Thoracic aorta (tissue), 2 donors: ENCODE measurements at places on chromosomes 11 and 22.
A peak's percentile ranks its signal among the peaks of the same experiment; 100 is the strongest.

- DNase-seq, result no peak
Measured at GRCh38 chr11:65251476-65251875, 10.3 kb upstream of the POLA2 start.

GRCh38 chr11:35594680-35595079 is 23.6 kb upstream of the FJX1 start:
- no peak for DNase-seq

DNA sequence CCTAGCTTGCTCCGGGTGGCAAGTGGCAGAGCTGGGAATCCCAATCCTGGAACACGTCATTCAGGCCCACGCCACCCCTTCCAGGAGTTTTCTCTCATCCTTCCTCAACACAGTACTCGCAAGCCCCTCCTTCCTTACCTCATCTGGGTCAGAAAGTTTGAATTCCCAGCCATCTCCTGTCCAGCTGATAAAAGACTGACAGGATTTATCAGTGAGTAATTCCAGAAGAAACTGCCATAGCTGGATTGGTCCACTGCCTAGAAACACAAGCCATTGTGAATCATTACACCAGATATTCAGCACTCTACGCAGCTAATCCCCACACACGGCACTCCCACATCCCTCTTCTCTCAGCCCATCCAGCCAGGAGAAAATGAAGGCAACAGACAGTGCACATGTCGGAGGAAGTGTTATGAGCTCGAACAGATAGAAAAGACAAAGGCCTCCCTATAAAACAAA is 124.0 kb downstream of the ETS1 start:
- DNase-seq, result peak; percentile 50

GRCh38 chr11:128398517-128399250 is 188.7 kb downstream of the ETS1 start:
- DNase-seq, result no peak

DNA sequence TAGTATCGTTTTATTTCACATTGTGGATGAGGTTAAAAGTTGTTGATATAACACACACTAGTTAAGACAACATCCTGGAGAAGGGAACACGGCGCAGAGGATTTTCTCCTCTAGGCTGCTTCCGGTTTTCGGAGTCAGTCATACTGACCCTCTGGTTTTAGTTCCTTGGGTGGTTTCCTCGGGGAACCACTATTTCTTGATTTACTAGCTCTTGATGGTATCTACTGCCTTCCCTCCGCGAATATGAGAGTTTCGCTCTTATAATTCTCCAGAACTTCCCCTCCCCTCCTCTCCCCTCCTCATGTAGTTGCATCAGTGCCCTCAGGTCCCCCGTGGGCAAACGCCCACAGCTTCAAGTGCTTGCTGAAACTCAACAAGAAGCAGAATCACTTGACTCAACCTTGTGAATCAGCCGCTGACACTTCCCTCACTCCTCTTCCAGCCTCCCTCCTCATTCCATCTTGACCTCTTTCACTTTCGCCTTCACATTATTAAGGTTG is 15.9 kb upstream of the APOBEC3A start:
- no peak for DNase-seq

DNA sequence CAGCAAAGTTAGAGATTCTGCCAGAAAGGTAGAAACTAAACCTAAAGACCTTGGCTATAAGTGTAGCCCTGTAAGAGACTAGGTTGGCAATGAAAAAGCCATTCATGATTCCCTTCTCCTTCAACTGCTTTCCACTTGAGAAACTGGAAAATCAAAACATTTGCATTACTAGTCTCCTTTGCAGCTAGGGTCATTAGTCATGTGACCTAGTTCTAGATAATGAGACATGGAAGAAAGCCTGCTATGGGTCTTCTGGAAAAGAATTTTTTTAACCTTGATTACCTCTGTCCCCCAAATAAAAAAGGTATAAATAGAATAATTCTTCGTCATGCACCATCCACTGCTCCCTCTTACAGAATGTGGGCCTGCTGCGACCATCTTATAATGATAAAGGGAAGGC is 80.1 kb downstream of the SOX6 start:
- no peak for DNase-seq

- no peak for DNase-seq
Measured at GRCh38 chr11:116511684-116512083, 261.1 kb downstream of the BUD13 start.

DNA sequence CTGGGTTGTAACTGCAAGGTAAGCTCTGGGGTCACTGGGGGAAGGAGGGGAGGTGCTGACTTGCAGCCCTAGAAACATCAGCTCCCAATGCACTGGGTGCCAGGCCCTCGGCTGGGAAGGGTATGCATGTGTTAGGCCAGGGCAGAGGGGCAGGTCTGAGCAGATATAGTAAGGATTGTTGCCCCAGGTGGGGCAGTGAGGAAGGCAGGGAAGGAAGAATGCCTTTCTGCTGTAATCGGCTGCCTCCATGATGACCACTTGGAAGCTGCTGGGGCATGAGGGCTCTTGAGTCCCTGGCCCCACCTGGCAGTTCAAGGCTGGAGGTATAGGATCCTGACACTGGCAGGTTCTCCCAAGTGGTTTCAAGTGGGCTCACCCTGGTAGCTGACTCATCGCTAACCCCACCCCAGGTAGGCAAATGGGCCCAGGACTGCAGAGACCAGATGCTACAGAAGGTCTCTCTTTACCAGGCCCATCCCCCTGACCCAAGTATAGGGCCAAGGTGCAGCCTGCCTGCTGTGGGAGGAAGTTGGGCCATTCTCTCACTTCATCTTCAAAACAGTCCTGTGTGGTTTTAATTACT is 56.7 kb downstream of the TIMP3 start:
- no peak for DNase-seq
